Osteocyte (in vitro differentiated cells): ENCODE measurements at places on chromosomes 6 and 20.

- no peaks in the 10 kb centered on the region for H3K36me3 ChIP-seq
- H3K27me3 ChIP-seq, result peaks cover 3% of the 10 kb centered on the region
- no peak overlapping the region for H3K27ac ChIP-seq
- H3K4me1 ChIP-seq, result no peaks in the 10 kb centered on the region
Observed at GRCh38 chr6:168626046-168626602, 185.1 kb downstream of the SMOC2 start.

- H3K4me3 ChIP-seq, result no peak overlapping the region
- H3K27ac ChIP-seq, result no peak overlapping the region
- peaks cover 3% of the 10 kb centered on the region for H3K36me3 ChIP-seq
- H3K27me3 ChIP-seq, result no peaks in the 10 kb centered on the region
- DNase-seq, result no peak
- H3K4me1 ChIP-seq, result no peaks in the 10 kb centered on the region
Observed at GRCh38 chr6:106564476-106564875, 64.8 kb downstream of the RTN4IP1 start.

DNA sequence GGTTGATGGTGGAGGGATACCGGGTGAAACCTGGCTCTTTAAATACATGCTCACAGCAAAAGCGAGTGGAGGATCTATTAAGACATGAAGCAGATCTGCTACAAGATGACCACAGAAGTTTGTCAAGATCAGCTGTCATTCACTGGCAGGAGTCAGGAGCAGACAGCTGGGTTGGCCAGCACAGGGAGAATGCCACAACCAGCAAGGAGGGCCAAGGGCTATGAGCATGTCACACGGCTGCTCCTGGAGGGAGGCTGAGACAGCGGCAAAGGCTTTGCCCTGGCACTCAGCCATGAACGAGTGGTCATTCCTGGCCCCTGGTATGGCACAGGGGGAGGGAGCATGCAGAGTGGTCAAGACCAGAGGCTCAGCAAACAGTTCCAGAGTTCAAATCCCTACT lies 77.6 kb downstream of the POPDC3 start:
- no peak overlapping the region for H3K27ac ChIP-seq
- no peaks in the 10 kb centered on the region for H3K4me1 ChIP-seq
- H3K27me3 ChIP-seq, result no peaks in the 10 kb centered on the region
- no peak for DNase-seq

- peaks cover 34% of the 10 kb centered on the region for H3K36me3 ChIP-seq
- peak overlapping the region; percentile 96 for H3K4me3 ChIP-seq
- no peak for DNase-seq
Observed at GRCh38 chr6:31541059-31541657, 645 bp downstream of the DDX39B start.

- no peak overlapping the region for H3K4me3 ChIP-seq
- H3K27ac ChIP-seq, result no peak overlapping the region
- peaks cover 10% of the 10 kb centered on the region for H3K4me1 ChIP-seq
- peaks cover 36% of the 10 kb centered on the region for H3K36me3 ChIP-seq
- no peaks in the 10 kb centered on the region for H3K27me3 ChIP-seq
Observed at GRCh38 chr6:130047088-130047995, 29.0 kb downstream of the L3MBTL3 start.

- no peaks in the 10 kb centered on the region for H3K27me3 ChIP-seq
- DNase-seq, result no peak
- peaks cover 10% of the 10 kb centered on the region for H3K4me1 ChIP-seq
- no peak overlapping the region for H3K27ac ChIP-seq
Observed at GRCh38 chr20:63782051-63782471, 42.5 kb downstream of the SLC2A4RG start.

- H3K4me3 ChIP-seq, result no peak overlapping the region
- DNase-seq, result no peak
Observed at GRCh38 chr6:28920281-28920680, 3.5 kb downstream of the TRIM27 start.

DNA sequence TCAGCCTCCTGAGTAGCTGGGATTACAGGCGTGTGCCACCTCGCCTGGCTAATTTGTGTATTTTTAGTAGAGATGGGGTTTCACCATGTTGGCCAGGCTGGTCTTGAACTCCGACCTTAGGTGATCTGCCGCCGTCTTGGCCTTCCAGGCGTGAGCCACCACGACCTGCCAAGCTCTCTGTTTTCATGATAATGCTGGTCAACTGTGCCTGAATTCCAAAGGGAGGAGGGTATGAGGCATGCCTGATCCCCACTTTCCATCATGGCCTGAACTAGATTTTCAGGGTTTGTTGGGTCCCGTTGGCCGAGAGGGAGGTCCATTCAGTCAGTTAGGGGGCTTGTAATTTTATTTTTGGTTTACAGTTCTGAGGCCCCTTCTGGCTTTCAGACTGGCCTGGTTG lies 28.0 kb upstream of the ANGPT4 start:
- DNase-seq, result no peak
- H3K27me3 ChIP-seq, result peaks cover 15% of the 10 kb centered on the region
- H3K27ac ChIP-seq, result no peak overlapping the region
- no peaks in the 10 kb centered on the region for H3K4me1 ChIP-seq

- peaks cover 4% of the 10 kb centered on the region for H3K4me1 ChIP-seq
- DNase-seq, result no peak
- H3K36me3 ChIP-seq, result no peaks in the 10 kb centered on the region
Observed at GRCh38 chr20:24160563-24161281, 172.1 kb upstream of the GGTLC1 start.

DNA sequence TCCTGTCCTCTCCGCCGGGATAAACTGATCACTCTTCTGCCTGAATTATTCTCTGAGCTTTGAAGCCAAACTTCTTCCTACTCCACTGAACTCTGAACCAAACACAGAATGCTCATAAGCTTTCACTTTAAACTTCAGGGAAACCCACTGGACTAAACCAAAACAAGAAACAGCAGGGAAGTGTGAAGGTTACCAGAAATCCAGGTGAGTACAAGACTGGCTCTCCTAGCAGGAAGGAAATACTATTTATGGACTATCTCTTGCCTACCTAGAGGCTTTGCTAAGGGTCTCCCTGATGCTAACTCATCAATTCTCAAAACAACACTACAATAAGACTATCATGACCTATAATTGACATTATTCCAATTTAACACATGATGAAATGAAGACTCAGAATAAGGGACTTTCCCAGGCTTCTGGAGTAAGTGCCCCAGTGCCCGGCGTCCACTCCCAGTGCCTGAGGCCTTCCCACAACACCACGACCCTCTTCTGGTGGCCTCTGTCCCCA lies 145.0 kb downstream of the ZDHHC14 start:
- H3K27ac ChIP-seq, result no peak overlapping the region
- H3K4me1 ChIP-seq, result peaks cover 32% of the 10 kb centered on the region
- no peak overlapping the region for H3K4me3 ChIP-seq
- H3K27me3 ChIP-seq, result no peaks in the 10 kb centered on the region

- H3K4me1 ChIP-seq, result no peaks in the 10 kb centered on the region
- no peak overlapping the region for H3K27ac ChIP-seq
- H3K36me3 ChIP-seq, result peaks cover 38% of the 10 kb centered on the region
Observed at GRCh38 chr6:135465307-135465706, 32.2 kb downstream of the AHI1 start.

DNA sequence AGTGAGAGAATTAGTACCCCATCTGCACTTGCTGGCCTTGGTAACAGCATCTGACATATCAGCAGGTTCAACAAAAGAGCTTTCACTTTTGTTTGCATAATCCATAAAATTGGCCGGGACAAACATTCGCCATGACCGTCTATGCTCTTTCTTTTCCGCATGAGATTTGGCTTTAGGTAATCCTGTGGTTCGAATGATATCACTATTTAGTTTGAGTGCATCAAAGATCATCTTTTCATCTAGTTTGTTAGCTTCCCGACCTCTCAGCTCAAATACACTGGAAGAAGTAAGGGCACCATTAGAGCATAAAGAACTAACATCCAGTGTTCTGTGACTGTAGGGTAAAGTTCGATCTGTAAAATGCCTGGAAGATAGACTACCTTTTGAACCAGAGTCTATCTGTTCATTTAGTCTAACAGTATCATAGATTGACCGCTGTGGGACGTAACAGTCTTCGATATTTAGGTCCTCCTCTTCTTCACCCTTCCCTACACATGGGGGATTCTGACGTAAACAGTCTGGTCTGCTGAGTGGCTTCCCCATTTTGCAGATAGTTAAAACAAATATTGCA lies 101.6 kb downstream of the DST start:
- no peaks in the 10 kb centered on the region for H3K36me3 ChIP-seq
- no peak overlapping the region for H3K27ac ChIP-seq
- H3K4me3 ChIP-seq, result no peak overlapping the region
- H3K4me1 ChIP-seq, result peaks cover 26% of the 10 kb centered on the region

DNA sequence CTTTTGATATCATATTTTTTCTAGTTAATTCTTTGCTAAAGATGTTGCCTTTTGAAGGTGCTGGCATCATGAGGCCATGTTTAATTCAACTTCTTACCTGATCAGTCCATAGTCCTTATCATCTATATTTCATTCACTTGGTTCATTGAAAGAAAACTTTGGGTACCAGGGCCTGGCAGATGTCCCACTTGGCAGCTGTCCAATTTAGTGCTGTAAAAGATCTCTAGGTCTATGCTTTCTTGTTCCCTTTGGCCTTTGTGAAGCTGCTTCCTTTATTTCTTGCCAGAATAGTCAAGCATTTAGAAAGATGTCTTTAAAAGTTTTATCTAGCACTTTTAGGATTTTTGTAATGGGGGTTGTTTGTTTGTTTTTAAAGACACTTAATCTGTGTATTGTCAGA lies 61.7 kb upstream of the EYA4 start:
- H3K27ac ChIP-seq, result no peak overlapping the region
- no peaks in the 10 kb centered on the region for H3K36me3 ChIP-seq
- H3K4me1 ChIP-seq, result no peaks in the 10 kb centered on the region
- no peak overlapping the region for H3K4me3 ChIP-seq

- H3K27me3 ChIP-seq, result peaks cover 23% of the 10 kb centered on the region
- no peak for DNase-seq
- no peaks in the 10 kb centered on the region for H3K36me3 ChIP-seq
- H3K27ac ChIP-seq, result no peak overlapping the region
- no peak overlapping the region for H3K4me3 ChIP-seq
Observed at GRCh38 chr6:149563203-149563927, 2.8 kb upstream of the GINM1 start.

- peaks cover 14% of the 10 kb centered on the region for H3K4me1 ChIP-seq
- no peak overlapping the region for H3K27ac ChIP-seq
- H3K4me3 ChIP-seq, result peak overlapping the region; percentile 23
- peaks cover 5% of the 10 kb centered on the region for H3K27me3 ChIP-seq
- DNase-seq, result no peak
Observed at GRCh38 chr6:47413752-47414422, 63.7 kb upstream of the CD2AP start.
